DMS79 treated with DMSO at 0.1 percent for 48 hours (cell line): ENCODE measurements at places on chromosomes 2 and 18.
A peak's percentile ranks its signal among the peaks of the same experiment; 100 is the strongest.

DNA sequence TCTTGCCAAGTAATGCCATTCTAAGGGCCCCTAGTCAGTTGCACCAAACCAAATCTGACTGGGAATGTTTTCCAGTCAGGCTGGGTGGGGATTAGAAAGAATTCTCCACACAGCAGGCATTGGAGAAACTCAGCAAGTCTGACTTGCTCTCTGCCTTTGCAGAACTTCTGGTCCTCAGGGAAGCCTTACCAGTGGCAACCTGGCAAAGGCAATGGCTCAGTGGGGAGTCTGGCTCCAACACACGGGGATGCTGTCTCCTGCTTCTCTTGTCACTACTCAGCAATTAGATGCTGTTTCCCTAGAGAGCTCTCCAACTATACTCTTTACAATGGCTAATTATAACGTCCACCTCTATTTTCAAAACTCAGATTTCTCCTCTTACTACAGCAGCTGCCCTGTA is 810.7 kb downstream of the LRRTM4 start:
- peak; percentile 52 for DNase-seq

DNA sequence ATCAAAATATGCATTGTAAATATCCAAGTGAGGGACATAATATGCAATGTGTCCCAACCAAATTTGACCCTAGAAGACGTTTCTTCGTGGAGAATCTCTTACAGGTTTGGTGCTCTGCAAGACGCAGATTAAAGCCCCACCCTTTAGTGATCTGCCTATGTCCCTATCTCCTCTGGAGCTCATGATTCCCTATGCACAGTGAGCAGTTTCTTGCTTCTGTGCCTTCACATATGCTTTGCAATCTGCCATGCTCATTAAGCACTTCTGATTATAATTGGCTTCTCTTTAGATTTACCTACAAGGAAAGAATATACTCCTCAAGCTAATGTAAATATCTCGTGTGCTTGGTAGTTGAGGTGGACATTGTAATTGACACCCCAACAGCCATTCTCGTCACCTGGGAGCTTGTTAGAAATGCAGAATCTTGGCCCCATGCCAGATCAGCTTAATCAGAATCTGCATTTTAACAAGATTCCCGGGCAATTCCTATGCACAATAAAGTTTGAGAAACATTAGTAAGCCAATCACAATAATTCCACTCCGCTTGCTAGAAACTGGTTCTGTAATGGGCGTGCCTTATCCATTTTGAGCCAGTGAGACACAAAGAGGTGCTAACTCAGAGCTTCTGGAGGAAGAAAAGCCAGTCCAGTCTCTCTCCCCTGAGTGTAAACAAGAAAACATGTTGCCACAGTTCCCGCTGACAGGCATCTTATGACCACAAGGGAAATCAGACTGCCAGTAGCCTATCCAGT is 2.8 kb upstream of the PUM2 start:
- DNase-seq: peak; percentile 62

GRCh38 chr2:80417737-80418136 is 113.2 kb upstream of the LRRTM1 start:
- DNase-seq: no peak

GRCh38 chr2:72325592-72326422 is 178.1 kb upstream of the CYP26B1 start:
- no peak for DNase-seq

- DNase-seq: no peak
Observed at GRCh38 chr2:189252991-189253675, 73.6 kb upstream of the COL5A2 start.

DNA sequence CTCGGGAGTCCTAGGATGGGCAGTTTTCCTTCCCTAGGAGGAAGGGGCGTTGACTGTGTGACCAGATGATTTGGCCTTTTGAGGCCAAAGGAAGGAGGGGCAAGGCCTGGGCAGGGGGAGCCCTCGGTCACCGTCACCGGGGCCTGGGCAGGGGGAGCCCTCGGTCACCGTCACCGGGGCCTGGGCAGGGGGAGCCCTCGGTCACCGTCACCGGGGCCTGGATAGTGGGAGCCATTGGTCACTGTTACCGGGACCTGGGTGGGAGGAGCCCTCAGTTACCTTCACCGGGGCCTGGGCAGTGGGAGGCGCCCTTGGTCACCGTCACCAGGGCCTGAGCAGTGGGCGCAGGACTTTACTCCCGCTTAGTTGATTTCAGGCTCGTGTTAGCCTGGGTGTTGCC is 17.3 kb downstream of the D2HGDH start:
- DNase-seq: no peak

- no peak for DNase-seq
Observed at GRCh38 chr18:31192086-31192776, 29.6 kb upstream of the DSC1 start.

- DNase-seq: no peak
Observed at GRCh38 chr2:174691201-174691779, 73.0 kb downstream of the CHRNA1 start.
